Liver (tissue), 10 donors: ENCODE measurements at places on chromosomes 6 and 20.

DNA sequence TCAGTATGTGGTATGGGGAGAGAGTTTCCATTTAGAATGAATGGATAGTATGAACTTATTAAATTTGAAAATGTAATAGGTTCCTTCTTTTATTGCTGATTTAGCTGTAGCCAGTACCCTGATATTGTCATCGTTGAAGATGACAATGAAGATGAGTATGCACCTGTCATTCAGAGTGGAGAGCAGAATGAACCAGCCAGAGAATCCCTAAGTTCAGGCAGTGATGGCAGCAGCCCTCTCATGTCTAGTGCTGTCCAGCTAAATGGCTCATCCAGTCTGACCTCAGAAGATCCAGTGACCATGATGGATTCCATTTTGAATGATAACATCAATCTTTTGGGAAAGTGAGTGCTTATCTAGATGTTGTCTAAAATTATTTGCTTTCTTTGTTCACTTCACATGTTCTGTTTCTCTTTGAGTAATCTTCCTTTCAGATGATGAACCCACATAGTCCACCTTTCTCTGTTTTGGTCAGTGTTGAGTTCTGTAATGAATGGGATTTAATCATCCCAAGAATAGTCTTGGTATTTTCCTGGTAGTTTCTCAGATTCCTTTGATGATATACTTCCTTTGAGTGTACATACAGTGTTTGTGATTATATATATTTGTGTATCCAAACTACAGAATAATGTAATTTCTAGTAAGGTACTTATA is 23.3 kb downstream of the HSF2 start:
- no peak for DNase-seq

DNA sequence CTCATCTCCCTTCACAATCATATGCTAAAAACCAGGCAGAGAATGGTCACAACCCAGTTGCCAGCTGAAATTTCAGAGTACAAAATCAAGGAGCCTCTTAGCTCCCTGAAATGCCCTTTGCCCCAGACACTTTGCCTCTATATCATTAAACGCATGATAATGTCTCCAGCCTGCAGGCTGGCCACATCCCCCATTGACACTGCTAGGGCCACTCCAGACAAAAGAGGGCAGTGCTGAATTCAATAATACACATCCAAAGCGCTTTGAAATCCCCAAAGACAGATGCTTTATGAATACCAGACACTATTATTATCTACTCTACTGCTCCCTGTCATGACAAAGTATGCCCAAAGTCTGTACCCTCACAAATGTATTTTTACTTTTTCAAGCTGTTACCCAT is 348.3 kb upstream of the POU3F2 start:
- DNase-seq: no peak

- no peak for DNase-seq
Observed at GRCh38 chr20:32386091-32386490, 28.0 kb downstream of the ASXL1 start.

DNA sequence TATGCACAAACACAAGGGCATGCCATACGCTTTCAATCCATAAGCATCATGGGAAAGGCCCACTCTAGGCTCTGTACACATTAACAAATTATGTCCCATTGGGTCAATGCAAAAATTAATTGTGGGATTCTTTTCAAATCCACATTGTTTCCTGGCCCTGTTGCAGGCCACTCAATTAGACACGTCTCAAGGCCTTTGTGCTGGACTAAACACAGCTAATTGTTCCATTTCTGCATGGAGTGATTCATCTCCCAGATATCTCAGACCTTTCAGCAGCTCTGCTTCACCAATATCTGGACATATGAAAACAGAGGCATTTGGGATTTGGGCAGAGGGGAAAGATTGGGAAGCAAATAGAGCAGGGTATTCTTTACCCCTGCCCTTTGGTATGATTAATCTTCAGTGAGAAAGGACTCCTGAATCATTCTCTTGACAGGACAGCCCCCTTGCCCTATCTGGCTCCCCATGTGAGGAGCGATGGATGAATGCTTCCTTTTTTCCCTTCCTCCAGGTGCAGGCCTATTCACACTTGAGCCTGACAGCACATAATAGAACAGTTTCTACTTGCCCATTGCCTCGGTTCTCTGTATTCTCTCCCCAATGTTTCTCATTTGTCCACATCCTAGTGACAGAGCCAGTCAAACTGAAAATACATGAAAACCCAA is 547.6 kb downstream of the HAO1 start:
- DNase-seq: no peak

DNA sequence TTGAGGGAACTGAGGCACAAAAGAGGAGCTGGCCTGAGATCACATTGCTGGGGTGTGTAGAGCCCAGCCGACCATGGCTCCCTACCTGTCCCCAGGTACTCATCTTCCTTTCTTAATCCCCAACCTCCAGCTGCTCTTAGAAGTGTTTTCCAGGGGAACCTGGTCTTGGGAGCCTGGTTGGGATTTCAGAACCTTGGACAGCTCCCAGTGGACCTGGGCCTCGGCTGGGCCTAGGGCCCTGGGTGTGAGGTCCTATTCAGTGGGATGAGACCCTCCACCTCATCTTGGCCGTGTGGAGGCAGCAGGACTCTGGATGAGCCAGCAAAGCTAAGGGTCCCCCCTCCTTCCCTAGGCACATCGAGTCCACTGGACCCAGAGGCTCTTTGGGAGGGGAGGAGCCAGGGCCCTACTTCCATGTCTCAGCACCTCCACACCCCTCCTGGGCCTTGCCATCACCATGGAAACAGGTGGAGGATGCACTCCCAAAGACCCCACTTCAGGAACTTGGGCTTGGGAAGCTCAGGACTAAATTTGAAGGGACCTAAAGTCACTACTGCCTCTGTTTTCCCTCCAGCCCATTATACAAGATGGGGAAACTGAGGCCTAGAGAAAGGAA is 38.5 kb downstream of the DLGAP4 start:
- DNase-seq: peak; percentile 59

GRCh38 chr6:67642582-67642981 is 992.5 kb upstream of the ADGRB3 start:
- DNase-seq: no peak

GRCh38 chr20:60071965-60072364 is 113.7 kb downstream of the CDH26 start:
- DNase-seq: no peak

- DNase-seq: no peak
Observed at GRCh38 chr6:155066361-155066760, 71.2 kb downstream of the TIAM2 start.

- no peak for DNase-seq
Observed at GRCh38 chr6:56915832-56916231, 39.1 kb upstream of the BEND6 start.

GRCh38 chr6:27121640-27122039 is 125.9 kb upstream of the PRSS16 start:
- DNase-seq: no peak

- no peak for DNase-seq
Observed at GRCh38 chr6:170345662-170346061, 39.1 kb downstream of the FAM120B start.

DNA sequence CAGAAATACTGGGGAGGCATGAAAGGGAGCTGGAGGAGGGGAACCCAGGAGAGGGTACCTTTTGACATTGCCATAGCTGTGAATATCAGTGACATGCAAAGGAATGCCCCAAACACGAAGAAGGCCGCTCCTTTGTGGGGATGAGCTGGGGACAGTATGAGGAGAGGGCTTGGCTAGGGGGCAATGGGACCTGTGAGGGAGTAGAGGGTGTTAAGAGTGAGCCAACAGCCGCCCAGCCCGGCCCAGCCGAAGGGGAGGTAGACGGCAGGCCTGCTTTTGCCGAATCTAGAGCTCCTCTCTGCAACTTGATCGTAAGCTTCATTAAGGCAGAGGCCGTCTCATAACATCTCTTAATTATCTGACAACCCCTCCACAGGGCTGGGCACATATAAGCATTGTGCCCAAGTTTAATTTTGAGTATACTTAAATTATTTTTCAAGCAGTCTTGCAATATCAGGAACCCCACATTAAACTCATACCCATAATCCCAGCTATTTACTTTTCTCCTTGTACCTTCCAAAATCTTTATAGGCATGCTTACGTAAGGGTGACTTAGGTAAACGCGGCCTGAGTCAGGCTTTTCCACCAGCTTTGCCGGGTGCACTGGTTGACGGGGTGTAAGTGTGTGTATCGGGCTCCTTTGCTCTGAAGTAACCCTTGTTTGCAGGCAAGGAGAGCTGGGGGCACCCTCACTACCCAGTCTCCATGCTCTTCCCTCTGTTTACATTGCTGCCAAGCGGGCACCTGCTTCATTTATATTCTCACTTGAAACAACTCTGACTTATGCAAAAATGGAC is 24.9 kb upstream of the VEGFA start:
- DNase-seq: no peak

DNA sequence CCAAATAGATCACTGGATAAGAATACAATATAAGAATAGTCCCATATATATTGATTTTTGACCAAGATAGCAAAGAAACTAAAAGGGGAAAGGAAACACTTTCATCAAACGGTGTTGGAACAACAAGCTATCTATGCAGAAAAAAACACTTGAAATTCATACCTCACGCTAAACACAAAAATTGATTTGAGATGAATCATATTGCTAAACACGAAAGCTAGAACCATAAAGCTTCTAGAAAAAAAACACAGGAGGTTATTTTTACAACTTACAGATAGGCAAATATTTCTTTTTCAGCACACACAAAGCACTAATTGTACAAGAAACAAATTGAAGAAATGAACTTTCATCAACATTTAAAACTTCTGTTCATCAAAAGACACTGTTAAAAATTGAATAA is 36.7 kb upstream of the TMEM14A start:
- DNase-seq: no peak

DNA sequence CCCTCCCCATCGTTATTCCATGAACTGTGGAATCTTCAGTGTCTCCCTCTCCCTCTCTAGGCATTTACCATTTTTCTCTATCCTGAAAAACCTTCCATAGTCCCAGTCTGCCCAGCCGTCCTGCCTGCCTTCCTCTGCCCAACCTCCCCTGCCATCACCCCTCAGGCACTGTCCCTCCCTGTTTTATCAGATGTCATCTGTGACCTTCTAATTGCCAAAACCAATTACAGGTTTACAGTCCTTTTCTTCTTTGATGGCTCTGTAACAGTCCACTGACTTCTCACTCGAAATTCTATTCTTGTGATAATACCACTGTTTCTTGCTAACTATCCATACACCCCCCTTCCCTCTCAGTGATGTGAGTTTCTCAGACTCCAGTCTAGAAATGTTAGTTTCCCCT is 2.3 kb upstream of the SLC23A2 start:
- DNase-seq: no peak
